Left ventricle myocardium inferior (tissue), 1 donor: ENCODE measurements at places on chromosomes 5 and 9.
A peak's percentile ranks its signal among the peaks of the same experiment; 100 is the strongest.

DNA sequence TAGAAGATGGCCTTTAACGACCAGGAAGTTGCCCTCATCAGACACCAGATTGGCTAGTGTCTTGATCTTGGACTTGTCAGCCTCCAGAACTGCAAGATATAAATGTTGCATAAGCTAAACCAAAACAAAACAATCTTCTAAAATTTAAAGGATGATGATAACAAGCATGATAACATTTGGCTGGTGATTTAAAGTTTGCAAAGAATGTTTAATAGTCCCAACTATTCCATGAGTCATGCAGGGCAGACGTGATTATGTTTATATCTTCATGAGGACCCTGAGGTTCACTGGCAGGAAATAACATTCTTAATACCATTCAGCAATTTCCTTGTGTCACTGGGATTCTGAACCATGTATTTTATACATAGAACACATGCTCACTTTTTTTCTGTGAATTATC lies 319.8 kb downstream of the HCN1 start:
- no peak for DNase-seq

GRCh38 chr5:169176709-169177694 lies 123.9 kb downstream of the SLIT3 start:
- DNase-seq: no peak

GRCh38 chr5:56908942-56909293 lies 478 bp upstream of the SETD9 start:
- peak; percentile 80 for DNase-seq

GRCh38 chr5:53877243-53877642 lies 316.8 kb downstream of the NDUFS4 start:
- DNase-seq: no peak

- peak; percentile 39 for DNase-seq
These were observed 82.7 kb downstream of the HSD17B3 start for GRCh38 chr9:96219026-96219899.
